ENCODE measurements at places on chromosomes 13 and 19.

DNA sequence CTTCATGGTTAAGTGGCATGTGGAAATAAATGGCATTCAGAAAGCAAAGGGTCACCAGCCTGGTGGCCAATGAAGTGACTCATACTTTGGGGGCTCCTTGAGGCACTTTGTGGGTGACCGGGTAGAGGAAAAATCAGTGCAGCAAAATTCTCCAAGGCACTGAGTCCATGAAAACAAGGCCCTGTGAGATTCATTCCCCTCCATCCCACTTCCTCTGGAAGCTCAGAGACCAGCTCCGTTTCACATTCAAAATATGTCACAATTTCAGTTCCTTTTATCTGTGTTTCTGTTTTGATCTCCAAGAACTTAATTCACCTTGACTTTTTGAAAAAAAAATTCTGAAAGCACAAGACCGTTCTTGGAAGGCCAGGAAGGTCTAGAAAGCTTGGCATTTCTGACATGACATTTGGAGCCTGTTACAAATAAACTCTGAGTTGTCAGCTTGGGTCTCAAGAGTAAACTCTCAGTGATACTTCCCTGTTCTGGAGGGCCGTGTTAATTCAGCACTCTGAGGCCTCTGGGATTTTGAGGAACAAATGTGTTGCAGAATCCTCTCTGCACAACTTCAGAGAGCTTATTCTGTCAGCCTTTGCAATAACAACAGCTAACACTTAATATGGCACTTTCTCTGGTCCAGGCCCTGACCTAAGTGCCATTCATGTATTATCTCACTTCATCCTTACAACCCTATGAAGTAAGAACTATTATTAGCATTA is 6.8 kb downstream of the CYSLTR2 start:
- DNase-seq: no peak

- no peak for DNase-seq
These were observed 22.6 kb downstream of the RASL11A start for GRCh38 chr13:27293076-27293691.

GRCh38 chr19:43798546-43799409 is 3.5 kb downstream of the LYPD5 start:
- peak; percentile 75 for DNase-seq

GRCh38 chr13:54852831-54853230 is 1824.2 kb downstream of the OLFM4 start:
- no peak for DNase-seq

- peak; percentile 11 for DNase-seq
These were observed 441.0 kb downstream of the COG6 start for GRCh38 chr13:40096357-40096901.

DNA sequence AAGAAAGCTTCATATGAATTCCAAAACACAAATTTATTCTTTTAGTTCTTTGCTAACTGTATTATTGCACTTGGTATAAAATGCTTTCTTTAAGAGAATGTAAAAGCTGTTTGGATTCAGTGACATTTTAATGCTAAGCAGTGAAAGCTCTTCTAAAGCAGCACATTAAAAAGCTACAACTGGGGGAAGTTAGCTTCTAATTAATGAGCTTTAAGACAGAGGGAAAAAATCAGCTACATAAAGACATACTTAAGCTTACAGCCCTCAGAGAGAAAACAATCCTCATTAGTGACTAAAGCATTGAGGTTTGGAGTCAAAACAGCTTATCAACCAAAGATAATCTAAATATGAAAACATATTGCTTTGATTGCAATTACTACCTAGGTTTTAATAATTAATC is 1222.2 kb upstream of the SPRY2 start:
- DNase-seq: no peak

- DNase-seq: no peak
These were observed 37.4 kb downstream of the FLT1 start for GRCh38 chr13:28457521-28457920.

DNA sequence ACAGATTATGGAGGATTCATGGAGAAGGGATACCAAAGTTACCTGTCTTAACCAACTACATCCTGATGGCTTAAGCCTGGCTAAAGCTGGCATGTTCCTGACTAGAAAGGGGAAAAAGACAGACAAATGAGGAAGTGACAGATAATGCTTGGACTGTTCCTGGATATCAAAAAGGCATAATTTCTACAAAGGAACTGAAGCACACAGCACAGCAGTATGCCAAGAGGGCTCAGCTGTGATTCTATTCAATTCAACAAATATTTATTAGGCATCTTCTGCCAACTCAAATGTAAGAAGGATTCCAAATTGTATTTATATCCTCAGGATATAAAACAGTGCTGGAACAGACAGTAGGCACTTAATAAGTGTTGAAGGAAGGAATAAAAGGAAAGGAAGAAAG is 59.5 kb downstream of the KLF12 start:
- no peak for DNase-seq

- DNase-seq: no peak
These were observed 8.2 kb upstream of the DHDH start for GRCh38 chr19:48925240-48925843.

- DNase-seq: no peak
These were observed 8.6 kb downstream of the ZNF544 start for GRCh38 chr19:58237324-58237723.

GRCh38 chr13:42486711-42487198 is 87.2 kb upstream of the TNFSF11 start:
- no peak for DNase-seq

- DNase-seq: no peak
These were observed 152.7 kb downstream of the TNFRSF19 start for GRCh38 chr13:23722726-23723453.

DNA sequence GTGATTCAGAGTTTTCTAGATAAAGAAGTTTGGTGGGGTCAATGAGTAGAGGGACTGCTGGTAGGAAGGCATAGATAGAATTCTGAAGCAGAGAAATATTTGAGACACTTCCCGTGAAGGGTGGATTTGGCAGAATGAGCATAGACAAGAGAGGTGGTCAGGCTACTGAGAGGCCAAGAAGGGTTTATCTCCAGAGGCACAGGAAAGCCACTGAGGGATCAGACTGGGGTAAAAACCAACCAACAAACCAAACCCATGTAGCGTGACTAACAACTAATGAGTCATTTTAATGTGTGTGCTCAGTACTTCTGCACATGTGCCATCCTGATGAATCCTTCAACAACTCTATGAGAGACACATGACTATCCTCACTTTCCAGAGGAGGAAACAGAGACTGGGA is 60.0 kb upstream of the SERP2 start:
- no peak for DNase-seq

Measured in CD4-positive, alpha-beta T cell (primary cell).